ENCODE measurements at places on chromosomes 5 and 9.

DNA sequence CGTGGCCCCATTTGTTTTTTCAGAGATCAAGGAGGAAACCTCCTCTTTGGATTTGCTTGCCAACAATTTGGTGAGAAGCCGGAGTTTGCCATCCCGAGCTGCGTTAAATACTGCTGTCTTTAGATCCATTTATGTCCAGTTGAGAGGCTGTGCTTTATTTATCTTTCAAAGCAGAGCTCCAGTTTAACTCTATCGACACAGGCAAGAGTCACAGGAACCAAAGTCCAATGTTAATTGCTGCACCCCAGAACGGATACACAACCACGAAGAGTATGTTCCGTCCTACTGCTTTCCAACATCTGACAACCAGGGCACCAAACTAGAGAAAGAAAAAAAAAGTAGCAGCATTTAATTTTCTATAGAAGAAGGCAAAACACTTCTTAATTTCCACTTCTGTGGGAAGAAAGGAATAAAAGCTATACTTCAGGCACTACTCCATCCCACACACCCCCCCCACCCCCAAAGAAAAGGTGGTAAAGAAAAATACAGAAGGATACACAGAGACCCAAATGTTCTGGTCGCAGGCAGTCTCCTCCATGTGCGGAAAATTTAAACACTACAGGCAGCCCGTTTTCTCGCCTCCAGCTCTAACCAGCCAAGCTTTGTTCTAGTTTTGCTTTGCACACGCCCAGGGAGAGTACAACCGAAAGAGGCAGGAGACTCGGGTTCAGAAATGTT lies 1.1 kb downstream of the FEM1C start:
- DNase-seq = no peak

GRCh38 chr9:77386187-77386586 lies 208.9 kb downstream of the VPS13A start:
- DNase-seq = no peak

- DNase-seq = no peak
Observed at GRCh38 chr9:111914749-111915424, 18.3 kb downstream of the UGCG start.

DNA sequence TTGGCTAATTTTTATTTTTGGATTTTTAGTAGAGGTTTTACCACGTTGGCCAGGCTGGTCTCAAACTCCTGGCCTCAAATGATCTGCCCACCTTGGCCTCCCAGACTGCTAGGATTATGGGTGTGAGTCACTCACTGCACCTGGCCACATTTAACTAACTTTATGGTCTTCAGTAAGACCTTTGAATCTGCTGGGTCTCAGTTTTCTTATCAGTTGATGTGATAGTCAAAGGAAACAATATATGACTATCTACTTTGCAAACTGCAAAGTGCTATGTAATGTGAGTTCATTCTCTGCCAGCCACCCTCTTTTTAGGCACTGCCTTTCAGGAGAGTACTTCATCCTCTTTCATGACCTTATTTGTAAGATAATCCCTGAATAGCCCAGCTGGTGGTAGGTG lies 474.7 kb downstream of the PDE4D start:
- DNase-seq = no peak

DNA sequence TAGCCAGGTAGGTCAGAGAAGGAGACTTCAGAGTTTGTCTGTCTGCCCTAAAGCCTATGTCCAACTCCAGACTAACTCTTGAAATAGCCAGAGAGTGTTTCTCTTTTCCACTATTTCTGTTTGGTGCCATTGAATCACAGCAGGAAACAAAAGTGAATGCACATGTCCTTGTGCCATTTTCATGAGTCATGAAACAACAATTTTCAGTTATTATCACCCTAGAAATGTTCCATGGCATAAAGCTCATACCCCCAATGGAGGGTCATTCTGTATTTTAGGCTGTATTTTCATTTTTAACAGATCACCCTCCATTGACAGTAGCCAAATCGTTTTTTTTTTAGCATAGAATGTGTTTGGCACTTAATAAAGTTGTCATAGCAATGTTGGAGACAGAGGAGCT lies 124.7 kb downstream of the PAPPA start:
- no peak for DNase-seq

DNA sequence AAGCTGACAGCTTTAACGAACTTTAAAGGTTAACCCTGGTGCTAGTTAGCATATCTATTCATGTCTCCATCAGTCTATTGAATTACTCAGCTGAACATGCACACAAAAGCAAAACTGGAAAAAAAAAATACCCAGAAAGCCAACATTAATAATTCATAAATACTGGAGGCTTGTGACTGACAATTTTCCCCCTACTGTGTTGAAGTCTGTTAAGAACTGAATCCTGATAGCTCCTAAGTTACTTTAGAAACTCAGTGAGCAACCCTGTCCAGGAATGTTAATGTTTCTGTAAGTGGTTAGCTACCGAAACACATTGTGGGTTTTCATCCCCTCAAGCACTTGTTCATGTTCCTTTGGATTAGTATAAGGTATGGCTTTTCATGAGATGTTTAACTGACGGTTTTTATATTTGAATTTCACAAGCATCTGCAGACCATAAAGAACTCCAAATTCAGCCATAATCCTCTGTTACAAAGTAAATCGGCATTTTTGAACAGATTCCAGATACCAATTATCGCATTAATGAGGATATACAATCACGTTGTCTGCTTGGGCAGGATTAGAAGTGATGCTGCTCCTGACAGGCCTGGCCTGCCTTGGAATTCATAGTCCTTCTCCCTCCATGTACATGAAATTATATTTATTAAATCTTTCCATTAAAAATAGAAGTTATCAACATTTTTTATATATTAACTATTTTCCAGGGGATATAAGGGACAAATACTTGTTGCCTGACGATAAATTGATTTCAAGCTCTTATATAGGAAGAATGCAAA lies 331.2 kb downstream of the TLE4 start:
- DNase-seq = no peak

DNA sequence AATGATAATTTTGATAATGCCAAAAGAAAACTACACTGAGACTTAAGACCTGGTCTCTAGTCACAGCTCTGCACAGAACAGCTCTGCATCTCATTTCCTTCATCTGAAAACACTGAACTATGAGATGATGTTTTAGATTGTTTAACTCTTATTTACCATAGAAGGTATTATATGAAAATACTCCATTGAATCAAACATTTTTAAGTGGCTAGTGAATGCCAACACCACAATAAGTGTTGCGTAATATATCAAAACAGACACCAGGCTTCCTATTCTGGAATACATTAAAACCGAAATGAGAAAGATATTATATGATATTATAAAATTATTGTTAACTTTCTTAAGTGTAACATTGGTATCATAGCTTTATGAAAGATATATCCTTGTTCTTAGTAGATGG lies 14.6 kb downstream of the CETN3 start:
- no peak for DNase-seq

DNA sequence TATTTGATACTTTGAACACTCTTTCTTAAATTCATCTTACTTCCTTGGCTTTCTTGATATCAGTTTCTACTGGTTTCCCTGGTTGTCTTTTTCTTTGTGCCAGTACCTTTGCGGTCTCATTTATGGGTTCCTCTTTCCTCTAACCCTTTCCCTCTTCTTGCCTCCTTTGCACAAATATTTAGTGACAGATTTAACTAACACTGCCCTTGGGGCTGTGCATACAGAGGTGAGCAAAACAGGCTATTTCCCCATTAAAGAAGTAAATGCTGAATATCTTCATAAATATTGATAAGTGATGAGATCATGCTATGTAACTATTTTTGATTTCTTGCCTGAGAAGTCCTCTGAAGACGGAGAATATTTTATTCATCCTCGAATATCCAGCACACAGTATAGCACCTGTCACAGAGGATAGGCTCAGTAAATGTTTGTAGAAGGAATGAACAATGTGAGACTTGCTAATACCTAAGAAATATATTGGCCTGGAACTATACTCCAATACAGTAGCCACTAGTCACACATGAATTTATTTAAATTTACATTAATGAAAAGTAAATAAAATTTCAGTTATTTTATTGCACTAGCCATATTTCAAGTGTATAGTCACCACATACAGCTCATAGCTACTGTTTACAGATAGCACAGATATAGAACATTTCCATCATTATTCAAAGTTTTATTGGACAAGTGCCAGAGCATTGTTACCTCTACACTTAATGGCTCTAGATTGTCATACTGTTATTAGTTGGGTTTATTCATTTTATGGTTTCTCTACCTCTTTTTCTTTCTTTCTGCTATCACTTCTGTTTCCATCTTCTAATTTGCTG lies 90.4 kb downstream of the RIC1 start:
- DNase-seq = no peak

DNA sequence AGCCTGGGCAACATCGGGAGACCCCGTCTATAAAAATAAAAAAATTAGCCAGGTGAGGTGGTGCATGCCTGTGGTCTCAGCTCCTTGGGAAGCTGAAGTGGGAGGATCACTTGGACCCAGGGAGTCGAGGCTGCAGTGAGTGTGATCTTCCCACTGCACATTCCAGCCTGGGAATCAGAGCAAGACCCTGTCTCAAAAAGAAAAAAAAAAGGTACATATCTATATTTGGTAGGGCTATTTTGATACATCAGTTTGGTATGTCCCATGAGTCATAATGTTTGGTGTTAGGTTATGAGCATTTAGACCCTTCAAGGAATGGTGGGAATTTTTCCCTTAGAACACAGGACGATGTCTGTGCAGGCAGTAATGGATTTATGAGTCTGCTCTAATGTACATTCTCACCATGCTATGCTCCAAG lies 55.3 kb upstream of the POU4F3 start:
- DNase-seq = peak; percentile 92

GRCh38 chr5:50445296-50445949 lies 4.3 kb upstream of the EMB start:
- DNase-seq = no peak

All from skeletal muscle cell (primary cell).